ENCODE measurements at places on chromosomes 2 and 18.

DNA sequence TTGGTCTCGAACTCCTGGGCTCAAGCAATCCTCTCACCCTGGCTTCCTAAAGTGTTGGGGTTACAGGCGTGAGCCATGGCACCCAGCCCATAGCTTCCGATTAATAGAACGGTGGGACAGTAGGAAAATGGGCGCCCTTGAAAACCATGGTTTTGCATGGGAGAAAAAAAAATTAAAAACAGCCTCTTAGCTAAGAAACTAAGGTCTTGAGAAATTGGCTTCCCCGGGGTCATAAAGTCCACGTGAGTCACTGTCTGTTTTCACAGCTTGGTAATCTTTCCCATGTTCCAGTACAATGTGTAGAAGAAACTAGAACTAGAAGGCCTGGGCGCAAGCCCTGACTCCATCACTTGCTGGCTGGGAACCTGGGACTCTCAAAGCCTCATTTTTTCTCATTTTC is 20.7 kb downstream of the B3GNT2 start:
- no peak for DNase-seq

DNA sequence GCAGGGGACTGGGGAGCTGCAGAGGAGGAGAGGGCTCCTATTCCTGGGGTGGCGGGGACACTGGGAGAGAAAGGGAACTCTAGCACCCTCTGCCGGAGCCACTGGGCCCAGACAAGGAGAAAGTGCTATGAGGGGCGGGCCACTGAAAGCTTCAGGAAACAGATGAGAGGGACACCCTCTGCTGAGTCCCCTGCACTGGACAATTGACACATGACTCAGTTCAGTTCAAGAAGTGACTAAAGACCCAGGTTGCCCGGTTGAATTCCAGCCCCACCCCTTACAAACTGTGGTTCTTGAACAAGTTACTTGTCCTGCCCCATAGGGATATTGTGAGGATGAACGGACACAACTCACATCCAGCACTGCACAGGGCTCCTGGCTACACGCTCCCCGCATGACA is 5.0 kb downstream of the RUFY4 start:
- DNase-seq, result no peak

GRCh38 chr18:26971409-26971808 is 105.9 kb upstream of the AQP4 start:
- no peak for DNase-seq

DNA sequence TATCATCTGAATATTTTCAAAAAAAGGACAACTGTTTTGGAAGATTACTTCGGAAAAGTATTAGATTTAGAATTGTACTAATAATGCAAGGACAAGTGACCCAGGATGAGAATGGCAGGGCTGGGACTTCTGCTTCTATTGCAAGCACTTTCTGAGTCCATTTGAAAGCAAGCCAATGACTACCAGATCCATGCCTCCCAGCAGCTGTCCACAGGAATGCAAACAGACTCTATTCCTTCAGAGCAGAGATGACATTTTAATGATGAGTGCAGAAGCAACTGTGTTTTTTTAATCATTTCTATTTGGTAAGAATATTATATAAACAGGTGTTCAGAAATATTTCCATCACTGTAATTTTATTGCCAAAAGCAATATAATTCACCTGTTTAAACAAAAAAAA is 456.7 kb downstream of the SOX11 start:
- DNase-seq, result no peak

GRCh38 chr2:239444626-239445577 is 44.1 kb upstream of the HDAC4 start:
- no peak for DNase-seq

- DNase-seq, result no peak
Observed at GRCh38 chr2:222851956-222852617, 8.7 kb upstream of the ACSL3 start.

Data from activated CD8-positive, alpha-beta memory T cell treated with anti-CD3 and anti-CD28 coated beads for 48 hours (primary cell).